ENCODE measurements at places on chromosomes 2 and 18.

- DNase-seq, result no peak
Measured at GRCh38 chr18:31219395-31219794, 56.7 kb upstream of the DSC1 start.

- DNase-seq, result no peak
Measured at GRCh38 chr18:80231151-80231550, 16.2 kb downstream of the PARD6G start.

DNA sequence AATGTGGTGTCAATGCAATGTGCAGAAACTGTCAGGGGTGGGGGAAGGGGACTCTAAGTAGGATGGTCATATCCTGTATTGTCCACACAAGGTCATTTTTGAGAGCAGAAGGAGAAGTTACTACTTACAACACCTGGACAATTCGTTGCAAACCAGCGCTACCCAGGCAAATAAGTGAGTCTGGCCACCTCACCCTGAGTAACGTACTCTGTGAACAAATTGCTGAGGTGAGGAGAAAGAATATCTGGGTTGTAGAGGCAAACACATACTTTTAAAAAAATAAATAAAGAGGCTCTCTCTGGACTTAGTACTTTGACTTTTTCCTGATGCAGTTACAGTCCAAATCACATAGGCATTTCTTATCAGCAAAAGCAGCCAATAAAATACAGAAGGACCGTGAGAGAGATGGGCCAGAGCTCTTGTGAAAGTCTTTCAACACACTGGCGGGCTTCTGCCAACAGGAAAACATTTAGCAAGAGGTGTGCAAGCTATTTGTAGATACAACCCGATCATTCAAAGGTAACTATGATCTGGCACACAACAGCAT lies 268.2 kb upstream of the ID2 start:
- DNase-seq, result no peak

DNA sequence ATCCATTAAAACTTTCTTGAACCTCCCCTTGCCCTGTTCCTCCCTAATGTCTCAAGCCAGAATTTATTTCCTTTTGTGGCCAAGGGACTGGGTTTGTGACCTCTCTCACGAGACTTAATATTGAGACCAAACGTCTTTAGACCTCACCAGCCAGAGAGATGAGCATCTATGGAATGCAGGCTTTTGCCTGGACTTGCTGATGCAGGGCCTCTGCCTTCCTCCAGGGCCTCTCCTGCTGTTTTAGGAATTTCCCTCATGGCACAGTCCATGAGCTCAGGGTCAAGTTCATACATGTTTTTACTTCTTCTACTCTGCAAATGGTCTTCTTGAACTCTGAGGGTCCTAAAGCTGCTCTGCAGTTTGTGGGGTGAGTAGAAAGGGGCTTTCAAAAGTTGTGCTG lies 22.3 kb downstream of the IL1B start:
- DNase-seq, result no peak

DNA sequence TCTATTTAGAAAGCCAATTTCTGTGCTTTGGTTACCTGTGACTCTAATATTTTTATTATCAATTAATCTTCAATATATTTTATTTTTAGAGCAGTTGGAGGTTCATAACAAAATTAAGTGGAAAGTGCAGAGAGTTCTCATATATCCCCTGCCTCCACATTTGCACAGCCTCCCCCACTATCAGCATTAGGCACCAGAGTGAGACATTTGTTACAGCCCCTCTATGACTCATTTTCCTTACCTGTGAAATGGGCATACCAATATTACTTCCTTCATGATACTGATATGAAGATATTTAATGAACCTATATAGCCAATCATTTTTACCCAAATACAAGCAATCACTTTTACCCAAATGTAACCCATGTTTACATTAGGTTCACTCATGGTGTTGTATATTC lies 34.0 kb upstream of the CYTIP start:
- DNase-seq, result no peak

GRCh38 chr2:184006998-184007397 lies 591.3 kb upstream of the ZNF804A start:
- DNase-seq, result no peak

- no peak for DNase-seq
Measured at GRCh38 chr2:143692162-143692561, 562.9 kb downstream of the ARHGAP15 start.
